Heart right ventricle (tissue), 16 donors: ENCODE measurements at places on chromosomes 2 and 18. TPM values are rescaled to one million over a fixed set of nuclear protein-coding genes. Genes with fewer than 3 reads are reported as not detected.

The AFF3 gene
- 16.9 TPM for total RNA-seq

The UGT1A6 gene
- not detected for total RNA-seq

The ATP6V1B1 gene
- not detected for total RNA-seq

The C2orf80 gene
- total RNA-seq: not detected

The DYSF gene
- 100 TPM for total RNA-seq

The PNKD gene
- 64.3 TPM for total RNA-seq

The SNTG2 gene
- 0.62 TPM for total RNA-seq

DNA sequence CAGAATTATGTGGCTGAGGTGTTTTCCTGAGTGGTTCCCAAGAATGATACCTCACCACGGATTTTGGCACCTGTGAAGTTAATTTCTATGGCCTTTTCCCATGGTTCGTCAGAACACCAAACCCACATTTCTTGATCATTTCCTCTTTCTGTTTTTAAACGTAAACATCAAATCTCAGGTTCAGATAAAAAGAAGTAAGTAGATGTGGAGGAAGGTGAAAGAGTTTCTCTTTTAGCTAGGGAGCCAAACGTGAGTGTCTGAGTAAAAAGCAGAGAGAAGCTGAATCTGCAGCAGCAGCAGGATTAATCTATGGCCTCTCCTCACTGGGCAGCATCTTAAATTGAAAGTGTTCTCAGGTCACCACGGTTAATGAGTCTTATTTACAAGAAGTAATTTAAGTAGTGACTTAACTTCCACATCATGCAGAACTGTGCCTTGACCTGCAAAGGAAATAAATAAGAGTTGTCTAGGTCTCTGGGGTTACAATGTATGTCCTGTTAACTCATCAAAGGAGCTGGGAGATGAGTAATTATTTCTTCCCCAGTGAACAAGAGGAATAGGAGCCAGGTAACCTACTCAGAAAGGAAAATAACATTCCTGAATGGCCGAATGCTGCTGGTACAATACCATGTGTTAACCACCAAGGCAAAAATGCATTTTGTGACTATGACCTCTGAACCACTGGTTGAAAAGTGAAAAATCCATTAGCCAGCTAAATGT lies 139.6 kb upstream of the NETO1 start:
- no peak for DNase-seq

- no peak for DNase-seq
Observed at GRCh38 chr2:74128206-74128605, 19.5 kb downstream of the BOLA3 start.

DNA sequence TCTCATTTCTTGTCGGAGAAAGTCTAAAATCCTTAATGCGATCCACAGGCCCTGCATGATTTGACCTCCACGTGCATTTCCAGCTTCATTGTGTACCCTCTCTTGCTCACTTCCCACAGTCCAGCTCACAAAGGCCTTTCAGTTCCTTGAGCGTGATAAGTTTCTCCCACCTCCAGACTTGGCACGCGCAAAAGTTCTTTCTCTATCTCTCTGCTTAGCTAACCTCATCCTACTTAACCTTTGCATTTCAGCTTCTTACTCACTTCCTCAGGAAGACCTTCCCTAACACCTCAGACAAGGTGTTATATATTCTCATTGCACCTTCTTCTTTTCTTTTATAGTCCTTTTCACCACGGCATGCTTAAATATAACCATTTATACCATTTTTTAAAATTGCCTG lies 124.8 kb upstream of the XPO1 start:
- no peak for DNase-seq

DNA sequence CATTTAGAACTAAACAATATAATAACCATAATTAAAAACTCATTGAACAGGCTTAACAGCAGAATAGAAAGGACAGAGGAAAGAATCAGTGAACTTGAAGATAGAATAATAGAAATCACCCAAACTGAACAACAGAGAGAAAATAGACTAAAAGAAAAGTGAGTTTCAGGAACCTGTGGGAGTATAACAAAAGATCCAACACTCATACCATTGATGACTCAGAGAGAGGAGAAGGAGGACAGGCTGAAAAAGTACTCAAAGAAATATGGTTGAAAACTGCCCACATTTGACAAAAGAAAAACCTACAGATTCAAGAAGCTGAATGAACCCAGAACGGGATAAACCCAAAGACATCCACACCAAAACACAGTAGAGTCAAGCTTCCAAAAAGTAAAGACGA lies 54.2 kb upstream of the FMNL2 start:
- DNase-seq: no peak

GRCh38 chr2:175755169-175755568 lies 246.9 kb downstream of the LNPK start:
- no peak for DNase-seq

DNA sequence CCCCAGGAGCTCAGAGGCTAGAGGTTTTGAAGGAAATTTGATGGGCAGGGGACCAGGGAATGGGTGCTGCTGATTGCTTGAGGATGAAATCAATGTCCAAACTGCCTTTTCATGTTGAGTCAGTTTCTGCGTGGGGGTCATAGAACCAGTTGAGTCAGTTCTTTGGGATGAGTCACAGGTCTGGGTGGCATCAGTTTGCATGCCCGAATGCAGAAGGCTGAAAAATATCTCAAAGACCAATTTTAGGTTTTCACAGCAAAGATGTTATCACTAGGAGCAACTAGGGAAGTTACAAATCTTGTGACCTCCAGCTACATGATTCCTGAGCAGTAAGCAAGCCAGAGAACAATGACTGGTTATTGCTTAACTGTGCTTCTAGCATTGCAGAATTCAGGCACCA lies 1135.1 kb upstream of the CRIM1 start:
- no peak for DNase-seq

DNA sequence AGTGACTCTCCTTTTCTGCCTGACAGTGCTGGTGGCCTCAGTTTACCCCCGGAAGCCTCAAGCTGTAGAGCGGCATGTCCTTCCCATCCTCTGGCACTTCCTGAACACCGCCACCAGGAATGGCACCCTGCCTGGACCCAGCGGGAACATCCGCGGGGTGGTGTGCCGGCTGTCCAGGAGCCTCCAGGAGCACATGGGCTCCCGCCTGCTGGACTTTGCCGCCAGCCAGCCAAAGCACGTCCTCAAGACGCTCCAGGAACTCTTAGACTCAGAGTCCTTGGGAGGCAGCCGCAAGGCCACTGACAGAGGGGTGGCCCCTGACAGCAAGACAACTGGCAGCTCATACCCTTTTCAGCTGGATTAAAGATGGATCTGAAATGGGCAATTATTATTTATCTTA lies 22.6 kb downstream of the PCARE start:
- DNase-seq: no peak

GRCh38 chr2:215722986-215723630 lies 287.2 kb upstream of the FN1 start:
- DNase-seq: no peak

- DNase-seq: peak; percentile 9
Observed at GRCh38 chr2:136582628-136583205, 182.6 kb upstream of the THSD7B start.

GRCh38 chr2:237164474-237165042 lies 78.9 kb downstream of the COPS8 start:
- DNase-seq: no peak

- DNase-seq: no peak
Observed at GRCh38 chr2:69580486-69580885, 63.1 kb downstream of the AAK1 start.

DNA sequence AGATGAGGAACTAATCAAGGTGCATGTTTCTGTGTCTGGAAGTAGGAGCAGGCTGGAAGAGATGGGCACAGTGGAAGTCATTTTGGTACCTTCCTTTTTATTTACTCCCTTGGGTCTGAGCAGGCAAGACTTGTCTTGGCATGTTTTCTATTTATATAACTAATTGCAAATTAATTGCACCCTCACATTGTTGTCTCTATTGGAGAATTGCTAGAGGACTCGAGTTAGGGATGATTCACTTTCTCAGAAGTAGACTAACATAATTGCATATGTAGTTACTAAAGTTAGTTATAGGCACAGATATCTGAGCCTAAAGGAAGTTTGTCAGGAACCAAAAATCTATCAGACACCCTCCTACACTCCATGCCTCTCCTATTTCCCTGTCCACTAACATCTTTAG lies 92.8 kb upstream of the NRP2 start:
- DNase-seq: no peak

DNA sequence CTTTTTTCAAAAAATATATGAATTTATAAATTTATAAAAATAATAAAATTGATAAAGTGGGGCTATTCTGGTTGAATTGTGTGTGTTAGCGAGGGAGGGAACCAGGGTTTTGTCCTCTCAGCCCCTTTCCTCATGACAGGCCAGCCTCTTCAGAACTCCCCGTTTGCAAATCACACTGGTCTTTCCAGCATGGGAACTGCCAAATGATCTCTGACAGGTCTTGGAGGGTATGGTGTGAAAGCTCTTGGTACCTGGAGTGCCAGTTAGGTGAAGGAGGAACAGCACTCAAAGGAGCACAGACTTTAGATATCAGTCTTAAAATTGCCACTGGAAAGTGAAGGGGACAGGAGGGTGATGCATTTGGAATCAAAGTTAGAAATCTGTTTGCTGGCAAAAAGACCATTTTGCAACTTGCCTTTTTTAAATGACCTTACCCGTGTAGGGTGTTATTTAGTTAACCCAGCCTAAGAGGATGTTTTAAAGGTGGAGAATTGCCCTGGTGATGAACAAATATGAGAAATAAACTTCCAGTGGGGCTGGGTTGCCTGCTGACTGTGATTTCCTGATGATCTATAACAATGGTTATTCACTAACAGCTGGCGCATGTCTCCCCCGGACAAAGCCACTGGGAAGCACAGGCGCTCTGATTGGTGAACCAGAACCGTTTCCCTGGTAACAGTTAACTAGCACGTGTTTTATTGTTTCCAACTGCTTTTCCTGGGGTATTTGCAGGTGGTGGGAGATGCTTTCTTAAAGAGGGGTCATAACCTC lies 85.3 kb upstream of the EFEMP1 start:
- DNase-seq: peak; percentile 33

- DNase-seq: no peak
Observed at GRCh38 chr18:2442726-2443275, 128.5 kb downstream of the METTL4 start.
